ENCODE measurements at places on chromosomes 11 and 22. TPM values are rescaled to one million over a fixed set of nuclear protein-coding genes. Genes with fewer than 3 reads are reported as not detected.

Gene LUZP2
- polyA plus RNA-seq, result not detected

Gene OR51I1
- 1.8 TPM for polyA plus RNA-seq

Gene EIF3F
- polyA plus RNA-seq, result 114 TPM

GRCh38 chr11:122743949-122744348, 88.4 kb downstream of the UBASH3B start:
- no peaks in the 10 kb centered on the region for H3K36me3 ChIP-seq
- DNase-seq, result no peak
- peaks cover 3% of the 10 kb centered on the region for H3K27me3 ChIP-seq
- H3K4me1 ChIP-seq, result no peaks in the 10 kb centered on the region

Gene CHEK2
- polyA plus RNA-seq, result 49.0 TPM

Gene MS4A6E
- not detected for polyA plus RNA-seq

Gene SPON1
- not detected for polyA plus RNA-seq

- H3K27ac ChIP-seq, result no peak overlapping the region
- DNase-seq, result no peak
- H3K36me3 ChIP-seq, result no peaks in the 10 kb centered on the region
- no peaks in the 10 kb centered on the region for H3K4me1 ChIP-seq
These were observed 109.2 kb downstream of the IGLL1 start for GRCh38 chr22:23470811-23471389.

Gene NOL12
- polyA plus RNA-seq, result 41.4 TPM

Gene TMEM45B
- polyA plus RNA-seq, result not detected

GRCh38 chr11:101475699-101476098, 108.1 kb downstream of the TRPC6 start:
- H3K4me3 ChIP-seq, result no peak overlapping the region
- H3K27ac ChIP-seq, result no peak overlapping the region
- no peaks in the 10 kb centered on the region for H3K36me3 ChIP-seq
- DNase-seq, result no peak

Gene OR10S1
- not detected for polyA plus RNA-seq

DNA sequence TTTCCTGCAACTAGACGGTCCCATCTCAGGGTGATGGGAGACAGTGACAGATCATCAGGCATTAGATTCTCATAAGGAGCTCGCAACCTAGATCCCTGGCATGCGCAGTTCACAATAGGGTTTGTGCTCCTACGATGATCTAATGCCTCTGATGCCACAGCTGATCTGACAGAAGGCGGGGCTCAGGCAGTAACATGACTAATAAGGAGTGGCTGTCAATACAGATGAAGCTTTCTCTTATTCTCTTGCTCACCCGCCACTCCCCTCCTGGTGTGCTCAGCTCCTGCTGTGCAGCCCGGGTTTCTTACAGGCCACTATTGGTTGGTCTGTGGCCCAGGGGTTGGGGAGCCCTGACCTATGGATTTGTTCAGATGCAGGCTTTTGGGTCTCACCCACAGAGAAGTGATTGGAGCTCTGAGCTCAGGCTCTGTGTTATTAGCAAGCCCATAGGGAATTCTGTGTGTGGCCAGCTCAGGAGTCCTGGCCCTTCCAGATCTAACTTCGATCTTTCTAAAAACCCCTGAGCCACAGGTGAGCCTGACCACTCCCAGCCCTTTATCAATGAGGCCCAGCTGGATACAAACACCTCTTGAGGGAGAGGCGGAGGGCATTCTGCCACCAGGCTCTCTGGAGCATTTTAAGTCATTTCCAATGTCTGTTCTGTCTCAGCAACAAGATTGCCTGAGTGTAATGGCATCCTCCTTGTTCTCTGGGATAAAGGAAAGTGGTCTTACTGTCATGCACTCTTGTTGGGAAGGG, 351.8 kb downstream of the BUD13 start:
- no peaks in the 10 kb centered on the region for H3K4me1 ChIP-seq
- H3K27ac ChIP-seq, result no peak overlapping the region
- H3K27me3 ChIP-seq, result peaks cover 21% of the 10 kb centered on the region
- no peaks in the 10 kb centered on the region for H3K36me3 ChIP-seq

DNA sequence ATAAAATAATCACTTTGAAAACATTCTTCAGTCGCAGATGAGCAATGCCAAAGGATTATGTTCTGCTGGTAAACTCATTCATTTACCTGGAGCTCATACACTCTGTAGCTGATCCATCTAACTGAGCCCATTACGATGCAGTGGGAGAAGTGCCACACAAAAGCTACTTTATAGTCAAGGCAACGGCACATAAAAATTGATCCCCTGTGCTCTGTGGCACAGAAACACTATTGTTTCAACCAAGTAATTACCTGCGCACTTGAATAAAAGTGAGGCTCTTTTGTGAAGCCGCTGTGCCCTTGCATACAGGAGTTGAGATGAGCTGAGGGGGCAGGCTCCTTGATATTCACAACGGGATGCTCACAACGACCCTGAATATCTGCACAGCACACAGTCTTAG, 7.2 kb downstream of the DKK3 start:
- no peaks in the 10 kb centered on the region for H3K36me3 ChIP-seq
- no peak for DNase-seq
- H3K4me1 ChIP-seq, result no peaks in the 10 kb centered on the region

DNA sequence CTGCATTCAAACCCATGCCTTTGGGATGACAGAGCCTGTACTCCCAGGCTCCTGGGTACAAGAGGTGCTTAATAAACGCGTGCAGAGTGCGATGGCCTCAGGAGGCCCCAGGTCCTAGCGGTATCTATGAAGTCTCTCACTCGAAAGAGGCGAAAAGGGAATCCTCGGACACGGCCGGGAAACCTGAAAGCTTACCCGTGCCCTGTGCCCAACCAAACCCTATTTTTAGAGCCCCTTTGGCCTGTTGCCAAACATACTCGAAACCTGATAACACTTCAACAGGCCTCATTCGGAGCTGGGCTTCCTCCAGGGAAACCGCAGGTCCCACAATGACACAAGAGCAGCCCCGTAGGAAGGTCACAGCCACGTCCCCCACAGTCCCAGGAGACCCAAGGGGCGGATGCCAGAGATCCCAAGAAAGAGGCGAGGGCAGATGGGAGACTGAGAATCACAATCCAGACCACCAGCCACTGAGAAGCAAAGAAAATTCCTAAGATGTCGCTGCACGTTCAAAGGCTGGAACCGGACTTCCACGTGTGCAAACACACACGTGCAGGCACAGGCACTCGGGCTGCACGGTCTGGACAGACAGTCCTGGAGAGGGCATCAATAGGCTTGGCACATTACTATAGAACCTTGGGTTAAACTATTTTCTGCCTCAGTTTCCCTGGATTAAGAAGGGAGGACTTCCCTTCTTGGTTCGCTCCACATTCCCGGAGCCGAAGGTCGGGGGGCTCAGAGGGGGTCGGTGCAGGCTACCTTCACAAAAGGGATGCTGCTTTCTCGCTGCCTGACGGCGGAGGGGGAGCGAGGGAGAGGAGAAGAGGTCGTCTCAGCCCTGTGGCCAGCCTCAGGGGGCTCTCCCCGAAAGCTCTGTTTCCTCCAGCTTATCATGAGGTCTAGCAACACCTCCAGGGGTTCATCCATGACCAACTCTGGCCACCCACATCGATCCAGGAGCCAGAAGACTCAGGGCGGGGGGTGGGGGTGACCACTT, 8.2 kb downstream of the PDGFB start:
- peak; percentile 77 for DNase-seq
- H3K27me3 ChIP-seq, result no peaks in the 10 kb centered on the region
- peaks cover 25% of the 10 kb centered on the region for H3K4me1 ChIP-seq
- H3K27ac ChIP-seq, result no peak overlapping the region
- no peaks in the 10 kb centered on the region for H3K36me3 ChIP-seq

DNA sequence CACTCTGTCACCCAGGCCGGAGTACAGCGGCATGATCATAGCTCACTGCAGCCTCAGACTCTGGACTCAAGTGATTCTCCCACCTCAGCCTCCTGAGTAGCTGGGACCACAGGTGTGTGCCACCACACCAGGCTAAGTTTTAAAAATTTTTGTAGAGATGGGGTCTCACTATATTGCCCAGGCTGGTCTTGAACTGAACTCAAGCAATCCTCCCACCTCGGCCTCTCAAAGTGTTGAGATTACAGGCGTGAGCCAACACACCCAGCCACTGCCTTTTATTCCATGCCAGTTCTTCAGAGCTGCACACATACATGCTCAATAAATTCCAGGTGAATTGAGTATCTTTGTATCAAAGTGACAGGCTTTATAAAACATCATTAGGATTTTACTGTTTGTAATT, 2.4 kb upstream of the COPB1 start:
- no peaks in the 10 kb centered on the region for H3K27me3 ChIP-seq
- H3K27ac ChIP-seq, result peak overlapping the region; percentile 26
- H3K36me3 ChIP-seq, result peaks cover 58% of the 10 kb centered on the region
- H3K4me1 ChIP-seq, result peaks cover 9% of the 10 kb centered on the region
- no peak for DNase-seq
- H3K4me3 ChIP-seq, result no peak overlapping the region

Gene POLD3
- polyA plus RNA-seq, result 19.5 TPM

Gene GVQW3
- polyA plus RNA-seq, result 3.0 TPM

DNA sequence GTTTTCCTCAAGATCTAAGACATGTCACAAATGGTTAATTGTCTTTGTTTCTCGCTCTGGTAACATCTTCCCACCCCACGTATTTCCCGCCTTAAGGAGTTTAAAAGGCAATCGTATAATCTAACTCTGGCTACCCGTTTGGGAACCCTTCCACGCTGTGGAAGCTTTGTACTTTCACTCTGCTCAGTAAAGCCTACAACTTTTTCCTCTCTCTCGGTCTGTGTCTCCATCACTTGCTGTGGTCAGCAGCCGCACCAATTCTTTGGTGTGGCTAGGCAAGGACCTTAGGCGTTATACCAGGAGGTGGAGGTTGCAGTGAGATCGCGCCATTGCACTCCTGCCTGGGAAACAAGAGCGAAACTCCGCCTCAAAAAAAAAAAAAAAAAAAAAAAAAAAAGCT, 1430.1 kb downstream of the LRRC4C start:
- H3K4me3 ChIP-seq, result no peak overlapping the region
- no peaks in the 10 kb centered on the region for H3K4me1 ChIP-seq
- no peaks in the 10 kb centered on the region for H3K36me3 ChIP-seq
- no peaks in the 10 kb centered on the region for H3K27me3 ChIP-seq
- no peak overlapping the region for H3K27ac ChIP-seq
- DNase-seq, result no peak

Measured in K562 (cell line).